ENCODE measurements at places on chromosomes 12 and 14. TPM values are rescaled to one million over a fixed set of nuclear protein-coding genes. Genes with fewer than 3 reads are reported as not detected.

GRCh38 chr14:87312169-87312893 is 680.7 kb downstream of the GALC start:
- DNase-seq = no peak

DNA sequence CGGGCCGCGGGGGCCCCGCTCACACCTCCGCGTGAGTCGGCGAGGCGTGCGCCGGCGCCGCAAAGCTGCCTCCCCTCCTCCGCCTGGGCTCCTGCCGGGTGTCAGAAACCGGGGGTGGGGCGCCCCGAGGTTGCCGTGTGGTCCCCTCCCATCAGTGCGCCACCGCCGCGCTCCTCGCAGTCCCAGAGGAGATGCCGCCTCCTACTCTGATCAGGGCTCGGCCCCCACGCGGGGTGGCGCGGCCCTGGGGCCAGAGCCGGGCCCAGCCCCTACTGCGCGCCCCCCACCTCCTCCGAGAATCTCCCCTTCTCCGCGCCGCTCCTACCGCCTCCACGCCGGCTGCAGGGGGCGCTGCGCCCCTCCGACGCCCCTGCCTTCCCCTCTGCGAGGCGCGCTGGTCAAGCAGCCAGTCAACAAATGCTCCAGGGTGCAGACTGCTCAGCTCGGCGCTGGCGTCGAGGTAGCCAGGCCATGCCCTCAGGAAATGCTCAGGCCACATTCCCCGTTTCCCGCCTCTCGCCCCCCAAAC is 467 bp upstream of the JAG2 start:
- no peak for DNase-seq

DNA sequence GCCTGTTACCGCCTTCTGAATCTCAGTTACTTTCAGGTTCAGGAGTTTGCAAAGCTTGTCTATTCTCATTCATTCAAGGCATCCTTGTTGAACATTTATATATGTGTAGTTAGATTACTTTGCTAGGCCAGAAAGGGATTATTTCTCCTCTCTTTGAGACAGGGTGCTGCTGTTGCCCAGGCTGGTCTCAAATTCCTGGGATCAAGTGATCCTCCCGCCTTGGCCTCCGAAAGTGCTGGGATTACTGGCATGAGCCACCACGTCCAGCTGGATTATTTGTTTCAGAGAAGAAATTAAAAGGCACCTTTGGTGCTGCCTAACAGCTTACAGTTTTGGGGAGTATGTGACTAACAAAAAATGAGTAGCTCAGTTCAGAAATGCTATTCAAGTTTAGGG is 772 bp downstream of the CHURC1 start:
- DNase-seq = no peak

GRCh38 chr12:99521664-99522063 is 125.9 kb upstream of the GARIN6 start:
- no peak for DNase-seq

GRCh38 chr12:124893792-124894516 is 20.5 kb downstream of the UBC start:
- no peak for DNase-seq

GRCh38 chr14:35380794-35381193 is 23.8 kb downstream of the NFKBIA start:
- peak; percentile 46 for DNase-seq

Gene AKAP3
- total RNA-seq = 0.54 TPM

Data from MCF 10A (cell line).